Activated CD8-positive, alpha-beta memory T cell treated with anti-CD3 and anti-CD28 coated beads for 1 hour (primary cell): ENCODE measurements at places on chromosomes 5 and 9.

- no peak for DNase-seq
Observed at GRCh38 chr5:43947935-43948334, 345.0 kb downstream of the NNT start.

DNA sequence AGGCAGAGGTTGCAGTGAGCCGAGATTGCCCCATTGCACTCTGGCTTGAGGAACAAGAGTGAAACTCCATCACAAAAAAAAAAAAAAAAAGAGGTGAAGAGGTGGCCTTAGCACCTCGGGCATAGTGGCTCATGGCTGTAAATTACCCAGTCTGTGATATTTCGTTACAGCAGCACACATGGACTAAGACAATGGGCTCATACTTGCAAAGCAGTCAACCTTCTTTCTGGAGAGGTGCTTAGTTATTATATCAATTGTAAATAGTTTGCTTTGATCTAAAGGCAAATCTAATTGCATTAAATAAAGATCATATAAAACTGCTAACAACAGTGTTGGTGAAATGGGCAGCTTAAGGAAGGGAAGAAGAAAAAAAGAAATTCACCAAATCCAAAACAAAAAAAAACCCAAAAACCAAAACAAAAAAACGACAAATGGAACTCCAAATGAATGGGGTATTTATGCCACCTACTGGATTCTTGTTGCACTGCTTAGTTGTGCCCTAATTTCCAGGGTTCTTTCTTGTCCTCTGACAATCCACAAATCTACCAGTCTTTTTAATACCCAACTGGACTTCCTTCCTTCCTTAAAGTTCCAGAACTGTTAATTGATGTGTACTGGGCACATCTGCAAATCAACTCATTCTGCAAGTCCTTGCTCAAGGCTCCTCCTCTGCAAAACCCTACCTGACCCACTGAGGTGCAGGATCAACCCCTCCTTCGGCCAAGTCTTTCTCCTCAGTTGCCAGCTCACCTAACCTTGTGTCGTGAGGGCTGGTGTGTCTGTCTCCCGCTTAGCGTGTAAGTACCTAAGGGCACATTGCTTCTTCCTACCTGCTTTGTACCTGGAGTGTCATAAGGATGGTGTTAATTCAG is 35.0 kb upstream of the DMRT1 start:
- no peak for DNase-seq

- DNase-seq, result no peak
Observed at GRCh38 chr5:16626696-16627264, 10.0 kb upstream of the RETREG1 start.

GRCh38 chr5:160507221-160507721 is 85.6 kb downstream of the PTTG1 start:
- DNase-seq, result no peak

DNA sequence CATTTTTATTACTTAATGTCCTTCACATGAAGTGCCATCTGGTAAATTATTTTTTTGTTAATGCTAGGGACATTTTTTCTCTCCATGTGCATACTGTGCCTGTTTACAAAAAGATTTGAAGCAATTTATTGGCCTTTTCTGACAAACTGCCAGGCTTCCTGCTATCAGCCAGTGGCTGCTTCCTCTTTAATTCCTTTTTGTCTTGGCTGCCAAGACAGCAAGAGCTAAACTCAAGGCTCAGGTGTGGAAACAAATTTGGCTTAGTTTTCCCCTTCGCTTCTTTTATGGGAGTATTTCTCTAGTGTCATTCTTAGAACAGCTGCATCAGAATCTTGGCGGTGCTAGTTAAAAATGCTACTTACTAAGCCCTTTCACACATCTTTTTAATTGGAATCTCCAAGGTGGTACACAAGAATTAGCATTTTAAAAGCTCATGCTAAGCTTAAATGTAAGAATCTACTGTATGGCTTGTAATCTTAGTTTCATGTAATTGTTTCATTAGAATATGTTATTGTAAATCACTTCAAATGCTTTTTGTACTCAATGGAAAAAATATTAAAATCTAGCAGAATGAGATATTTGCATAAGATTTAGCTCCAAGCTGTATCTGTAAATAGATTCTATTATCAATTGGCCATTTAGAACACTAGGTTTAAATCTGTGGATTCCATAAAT is 134.2 kb upstream of the RASGRF2 start:
- no peak for DNase-seq

GRCh38 chr5:113447498-113448050 is 12.8 kb upstream of the TSSK1B start:
- no peak for DNase-seq

DNA sequence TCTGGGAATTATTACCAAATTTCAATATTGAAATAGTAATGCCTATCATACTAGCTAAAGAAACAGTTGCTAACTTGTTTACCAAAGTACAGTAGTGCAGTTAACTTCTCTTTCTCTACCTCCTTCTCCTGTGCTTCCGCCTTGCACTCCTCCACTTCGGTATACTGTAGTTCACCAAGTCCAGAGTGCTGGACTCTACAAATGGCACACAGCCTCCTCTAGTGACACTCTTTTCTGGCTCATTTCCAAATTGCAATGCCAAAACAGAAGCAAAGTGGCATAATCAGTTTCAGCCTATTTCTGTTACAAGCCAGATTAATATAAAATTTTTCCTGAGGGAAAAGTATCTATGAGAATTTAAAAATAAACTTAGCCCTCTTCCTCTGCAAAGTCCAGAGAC is 86.0 kb upstream of the RASGRF2 start:
- no peak for DNase-seq

DNA sequence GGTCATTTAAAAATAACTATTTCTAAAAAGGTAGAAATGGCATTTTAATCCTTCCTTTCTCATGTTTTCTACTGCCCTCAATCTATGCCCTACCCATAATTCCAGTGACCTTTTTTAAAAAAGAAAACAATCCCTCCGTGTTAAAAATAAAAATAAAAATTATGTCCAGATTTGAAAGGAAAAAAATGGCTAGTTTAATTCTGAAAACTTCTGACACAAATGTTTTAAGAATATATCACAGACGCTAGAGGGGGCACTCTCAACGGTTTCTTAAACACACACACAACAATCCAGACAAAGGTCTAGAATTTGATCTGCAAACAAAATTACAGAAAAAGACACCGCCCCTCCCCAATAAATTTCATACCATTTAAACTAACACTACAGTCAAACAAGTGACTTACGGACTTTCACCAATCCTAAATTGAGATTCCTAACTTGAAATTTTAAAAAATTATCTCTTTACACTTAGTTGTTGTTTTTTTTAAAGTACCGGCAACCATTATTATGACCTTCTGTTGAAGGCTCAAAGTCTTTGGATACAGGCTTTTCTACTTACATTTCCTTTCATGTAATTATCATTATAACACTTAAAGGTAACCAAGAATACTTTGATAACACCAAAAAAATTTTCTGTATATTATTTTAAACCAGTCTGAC is 38.2 kb downstream of the CLINT1 start:
- DNase-seq, result no peak

GRCh38 chr5:8013948-8014710 is 145.2 kb downstream of the MTRR start:
- no peak for DNase-seq

DNA sequence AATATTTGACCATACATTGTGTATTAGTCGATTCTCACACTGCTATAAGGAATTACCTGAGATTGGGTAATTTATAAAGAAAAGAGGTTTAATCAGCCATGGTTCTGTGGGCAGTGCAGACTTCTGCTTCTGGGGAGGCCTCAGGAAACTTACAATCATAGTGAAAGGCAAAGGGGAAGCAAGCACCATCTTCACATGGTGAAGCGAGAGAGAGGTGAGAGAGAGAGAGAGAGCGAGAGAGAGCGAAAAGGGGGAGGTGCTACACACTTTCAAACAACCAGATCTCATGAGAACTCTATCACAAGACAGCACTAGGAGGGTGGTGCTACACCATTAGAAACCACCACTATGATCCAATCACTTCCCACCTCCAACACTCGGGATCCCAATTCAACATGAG is 4.1 kb upstream of the GRAMD2B start:
- no peak for DNase-seq

DNA sequence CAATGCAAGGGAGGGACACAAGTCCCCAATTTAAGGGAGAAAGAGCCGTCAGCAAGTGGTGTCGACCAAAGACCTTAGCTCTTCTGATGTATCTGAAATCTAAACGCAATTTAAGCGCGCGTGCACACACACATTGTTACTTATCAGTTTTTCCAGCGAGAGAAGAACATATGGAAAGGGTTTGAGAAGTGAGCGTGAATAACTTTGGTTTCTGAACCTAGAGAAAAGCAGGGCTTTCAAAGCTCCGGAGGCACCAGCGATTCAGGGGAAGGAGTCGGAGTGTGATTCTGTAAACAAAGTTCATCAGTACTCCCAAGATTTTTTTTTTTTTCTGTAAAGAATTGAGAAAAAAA is 191.8 kb downstream of the MEF2C start:
- no peak for DNase-seq

GRCh38 chr5:31131381-31131891 is 62.0 kb upstream of the CDH6 start:
- no peak for DNase-seq

- DNase-seq, result no peak
Observed at GRCh38 chr9:72919246-72919945, 33.5 kb downstream of the ALDH1A1 start.

DNA sequence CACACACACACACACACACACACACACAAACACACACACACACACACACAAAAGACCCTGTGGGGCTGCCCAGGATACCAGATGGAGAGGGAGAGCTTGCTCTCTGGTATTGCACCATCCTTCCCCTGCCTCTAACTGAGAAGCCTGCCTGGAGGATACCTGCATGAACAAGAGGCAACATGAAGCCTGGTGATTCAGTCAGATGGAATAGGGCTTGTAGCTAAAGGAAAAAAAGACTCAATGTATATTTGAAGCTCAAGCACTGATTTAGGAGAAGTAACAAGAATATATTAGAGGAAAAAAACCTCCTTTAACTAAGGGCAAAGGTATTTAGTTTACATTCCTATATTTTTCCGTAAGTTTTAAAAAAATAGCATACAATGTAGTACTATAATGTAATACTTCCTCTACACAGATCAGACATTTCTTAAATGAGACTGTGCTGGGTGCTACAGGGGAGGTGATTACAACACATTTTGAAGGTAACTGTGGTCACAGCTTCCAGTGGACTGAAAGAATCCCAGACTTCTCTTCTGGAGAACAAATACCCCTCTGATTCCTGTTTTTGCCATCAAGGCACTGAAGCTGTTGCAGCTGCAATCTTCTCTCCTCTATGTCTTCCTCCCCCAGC is 169.3 kb downstream of the DCP2 start:
- DNase-seq, result no peak

DNA sequence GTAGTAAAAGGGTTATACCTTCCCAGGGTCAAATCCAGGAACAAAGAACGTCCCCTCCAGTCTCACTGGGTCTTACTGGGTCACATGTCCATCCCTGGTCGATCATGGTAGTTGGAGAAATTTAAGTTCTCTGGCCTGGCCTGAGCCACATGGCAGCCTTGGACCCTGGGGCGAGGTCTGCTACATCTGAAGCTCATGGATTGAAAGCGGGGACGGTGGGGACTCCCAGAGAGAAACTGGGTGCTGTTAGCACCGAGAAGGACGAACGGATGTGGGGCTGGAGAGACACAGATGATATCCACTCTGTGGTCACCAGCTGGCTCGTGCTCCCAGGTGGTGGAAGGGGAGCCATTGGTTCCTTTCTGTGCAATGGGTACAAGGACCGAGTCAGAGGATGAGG is 46.9 kb downstream of the TSPAN17 start:
- DNase-seq, result no peak

GRCh38 chr5:62982348-62982747 is 403.7 kb downstream of the LRRC70 start:
- DNase-seq, result no peak

GRCh38 chr5:32092938-32093812 is 80.9 kb downstream of the GOLPH3 start:
- DNase-seq, result peak; percentile 20

- no peak for DNase-seq
Observed at GRCh38 chr9:127137640-127138360, 15.4 kb upstream of the ANGPTL2 start.

DNA sequence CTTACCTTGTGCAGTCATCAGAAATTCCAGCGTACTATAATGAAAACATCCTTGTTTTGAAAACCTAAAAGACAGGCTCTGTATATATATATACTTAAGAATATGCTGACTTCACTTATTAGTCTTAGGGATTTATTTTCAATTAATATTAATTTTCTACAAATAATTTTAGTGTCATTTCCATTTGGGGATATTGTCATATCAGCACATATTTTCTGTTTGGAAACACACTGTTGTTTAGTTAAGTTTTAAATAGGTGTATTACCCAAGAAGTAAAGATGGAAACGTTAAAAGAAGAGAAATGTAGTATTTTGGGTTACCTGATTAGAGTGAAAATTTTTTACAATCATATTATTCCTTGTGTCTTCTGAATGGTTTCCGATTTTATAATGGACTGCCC is 131.4 kb downstream of the CDH6 start:
- no peak for DNase-seq

GRCh38 chr9:7967093-7967827 is 167.7 kb upstream of the DMAC1 start:
- no peak for DNase-seq

- DNase-seq, result no peak
Observed at GRCh38 chr5:143641549-143642355, 170.2 kb upstream of the HMHB1 start.

DNA sequence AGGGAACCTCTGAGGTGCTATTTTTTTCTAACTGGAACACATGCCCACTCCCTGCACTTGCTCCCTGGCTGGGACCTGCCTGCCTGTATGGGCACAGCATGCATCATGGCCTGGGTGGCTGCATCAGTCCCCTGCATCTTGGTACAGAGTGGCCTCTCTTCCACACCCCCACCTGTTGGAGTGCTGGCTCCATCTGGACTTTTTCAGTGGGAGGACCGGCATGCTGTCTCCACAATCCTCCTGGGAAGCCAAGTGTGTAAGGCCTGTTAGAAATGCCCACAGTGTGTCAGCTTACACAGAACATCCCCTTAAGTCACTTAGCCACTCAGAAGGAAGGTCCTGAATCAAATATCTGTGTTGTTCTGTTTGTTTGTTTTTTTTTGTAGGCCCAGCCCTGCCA is 102.9 kb downstream of the MARCHF3 start:
- no peak for DNase-seq

- DNase-seq, result no peak
Observed at GRCh38 chr5:105501315-105501714, 1938.7 kb upstream of the NUDT12 start.

DNA sequence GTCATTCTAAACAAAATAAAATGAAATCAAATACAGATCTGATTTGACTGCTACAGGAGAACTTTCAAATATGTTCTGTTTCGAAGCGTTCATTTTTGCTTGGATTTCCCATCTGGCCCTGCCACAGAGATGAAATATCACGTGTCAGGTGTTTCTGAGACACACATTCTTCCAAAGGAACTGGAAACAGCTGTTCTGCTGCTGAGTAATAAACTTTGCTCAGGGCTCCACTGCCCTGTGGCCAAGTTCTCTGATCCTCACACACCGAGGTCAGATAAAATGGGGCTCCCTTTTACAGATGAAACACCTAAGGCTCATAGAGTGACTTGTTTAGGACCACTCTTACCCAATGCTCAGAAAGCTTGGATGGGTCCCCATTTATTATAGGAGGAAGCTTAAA is 42.5 kb downstream of the FRMPD1 start:
- DNase-seq, result no peak
